Naive thymus-derived CD4-positive, alpha-beta T cell (primary cell): ENCODE measurements at places on chromosomes 13 and 19. TPM values are rescaled to one million over a fixed set of nuclear protein-coding genes. Genes with fewer than 3 reads are reported as not detected.

DMKN gene
- polyA plus RNA-seq, result not detected

SLC7A10 gene
- polyA plus RNA-seq, result not detected

MAMSTR gene
- 0.87 TPM for polyA plus RNA-seq

ZNF426 gene
- polyA plus RNA-seq, result 15.0 TPM

TFDP1 gene
- 50.9 TPM for polyA plus RNA-seq

PROZ gene
- polyA plus RNA-seq, result not detected

RNF17 gene
- polyA plus RNA-seq, result 0.60 TPM

TEX101 gene
- polyA plus RNA-seq, result not detected

ATG4D gene
- 21.8 TPM for polyA plus RNA-seq

IGSF23 gene
- not detected for polyA plus RNA-seq

JAK3 gene
- polyA plus RNA-seq, result 153 TPM

RBM26 gene
- 15.7 TPM for polyA plus RNA-seq

VSTM1 gene
- not detected for polyA plus RNA-seq

PEAK3 gene
- polyA plus RNA-seq, result 0.44 TPM

BTBD2 gene
- 6.5 TPM for polyA plus RNA-seq

OR10H1 gene
- polyA plus RNA-seq, result not detected

SERTAD1 gene
- 6.9 TPM for polyA plus RNA-seq

MYH14 gene
- not detected for polyA plus RNA-seq

ETV2 gene
- 0.89 TPM for polyA plus RNA-seq

ZSCAN4 gene
- polyA plus RNA-seq, result not detected

GPR18 gene
- 35.9 TPM for polyA plus RNA-seq

GPR4 gene
- not detected for polyA plus RNA-seq

FFAR2 gene
- polyA plus RNA-seq, result not detected

SYCN gene
- polyA plus RNA-seq, result not detected

ZNF534 gene
- 0.24 TPM for polyA plus RNA-seq

TSKS gene
- polyA plus RNA-seq, result 0.51 TPM

SHANK1 gene
- polyA plus RNA-seq, result not detected

RGCC gene
- 123 TPM for polyA plus RNA-seq

ZNF610 gene
- 2.0 TPM for polyA plus RNA-seq

ATP4A gene
- polyA plus RNA-seq, result not detected

CLDND2 gene
- polyA plus RNA-seq, result not detected

STXBP2 gene
- 52.8 TPM for polyA plus RNA-seq

ELAVL1 gene
- 61.4 TPM for polyA plus RNA-seq

LGALS7B gene
- polyA plus RNA-seq, result not detected

ARHGAP35 gene
- 2.3 TPM for polyA plus RNA-seq

PCDH20 gene
- not detected for polyA plus RNA-seq

LMTK3 gene
- not detected for polyA plus RNA-seq

SIGLEC14 gene
- 0.08 TPM for polyA plus RNA-seq

RPL13A gene
- 3,356 TPM for polyA plus RNA-seq

ZNF225 gene
- 5.8 TPM for polyA plus RNA-seq

LILRB5 gene
- not detected for polyA plus RNA-seq

APC2 gene
- 0.01 TPM for polyA plus RNA-seq

LILRA1 gene
- 0.14 TPM for polyA plus RNA-seq
